ENCODE measurements at places on chromosomes 11 and 22. TPM values are rescaled to one million over a fixed set of nuclear protein-coding genes. Genes with fewer than 3 reads are reported as not detected.

OR8K1 gene
- not detected for total RNA-seq

EML3 gene
- total RNA-seq, result 115 TPM

TUB gene
- 0.16 TPM for total RNA-seq

HMOX1 gene
- total RNA-seq, result 0.22 TPM

DNA sequence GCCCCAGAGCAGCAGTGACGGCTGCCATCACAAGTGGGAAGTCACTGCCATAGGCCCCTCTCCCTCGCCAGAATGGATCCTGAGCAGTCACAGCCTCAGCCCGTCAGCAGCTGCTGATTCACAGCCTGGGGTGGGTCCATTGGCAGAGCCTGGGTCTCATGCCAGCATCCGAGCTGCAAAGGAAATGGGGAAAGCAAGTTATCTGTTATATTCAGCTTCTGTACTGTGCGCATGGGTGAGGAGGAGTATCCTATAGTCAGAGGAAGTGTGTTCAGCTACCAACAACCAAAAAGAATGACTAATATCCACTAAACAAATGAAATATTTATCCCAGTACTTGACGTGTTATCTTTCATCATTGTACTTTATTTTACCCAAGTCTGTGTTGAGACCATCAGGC, 119.7 kb downstream of the RCN1 start:
- no peaks in the 10 kb centered on the region for H3K4me1 ChIP-seq
- H3K36me3 ChIP-seq, result no peaks in the 10 kb centered on the region
- no peak for DNase-seq
- H3K27ac ChIP-seq, result no peak overlapping the region
- H3K27me3 ChIP-seq, result peaks cover 21% of the 10 kb centered on the region

GRCh38 chr11:41431784-41432183, 27.7 kb downstream of the LRRC4C start:
- H3K27me3 ChIP-seq, result no peaks in the 10 kb centered on the region
- DNase-seq, result no peak
- H3K4me1 ChIP-seq, result no peaks in the 10 kb centered on the region
- H3K27ac ChIP-seq, result no peak overlapping the region

DNA sequence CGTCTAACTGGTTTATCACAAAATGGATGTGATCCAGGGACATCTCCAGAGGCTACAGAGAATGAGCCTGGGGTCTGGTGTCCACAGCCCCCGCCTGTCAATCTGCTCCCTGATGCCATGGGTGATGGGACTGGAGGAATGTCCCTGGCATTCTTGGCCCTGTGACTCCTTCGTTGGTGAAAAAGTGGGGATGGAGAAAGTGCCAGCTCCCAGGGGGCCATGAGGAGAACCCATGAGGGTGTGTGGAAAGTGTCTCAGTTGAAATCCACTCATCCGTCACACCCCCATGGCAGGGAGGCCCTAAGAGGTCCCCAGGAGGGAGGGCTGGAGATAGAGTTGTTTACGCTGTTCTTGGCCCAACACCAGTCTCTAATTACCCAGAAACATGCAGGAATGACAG, 322.0 kb downstream of the CTTN start:
- no peaks in the 10 kb centered on the region for H3K36me3 ChIP-seq
- H3K4me3 ChIP-seq, result no peak overlapping the region
- no peak overlapping the region for H3K27ac ChIP-seq
- H3K27me3 ChIP-seq, result peaks cover 12% of the 10 kb centered on the region

GRCh38 chr11:129709801-129710398, 105.7 kb upstream of the TMEM45B start:
- H3K4me3 ChIP-seq, result no peak overlapping the region
- H3K27ac ChIP-seq, result no peak overlapping the region
- no peaks in the 10 kb centered on the region for H3K36me3 ChIP-seq
- no peaks in the 10 kb centered on the region for H3K4me1 ChIP-seq
- peaks cover 6% of the 10 kb centered on the region for H3K27me3 ChIP-seq

DNA sequence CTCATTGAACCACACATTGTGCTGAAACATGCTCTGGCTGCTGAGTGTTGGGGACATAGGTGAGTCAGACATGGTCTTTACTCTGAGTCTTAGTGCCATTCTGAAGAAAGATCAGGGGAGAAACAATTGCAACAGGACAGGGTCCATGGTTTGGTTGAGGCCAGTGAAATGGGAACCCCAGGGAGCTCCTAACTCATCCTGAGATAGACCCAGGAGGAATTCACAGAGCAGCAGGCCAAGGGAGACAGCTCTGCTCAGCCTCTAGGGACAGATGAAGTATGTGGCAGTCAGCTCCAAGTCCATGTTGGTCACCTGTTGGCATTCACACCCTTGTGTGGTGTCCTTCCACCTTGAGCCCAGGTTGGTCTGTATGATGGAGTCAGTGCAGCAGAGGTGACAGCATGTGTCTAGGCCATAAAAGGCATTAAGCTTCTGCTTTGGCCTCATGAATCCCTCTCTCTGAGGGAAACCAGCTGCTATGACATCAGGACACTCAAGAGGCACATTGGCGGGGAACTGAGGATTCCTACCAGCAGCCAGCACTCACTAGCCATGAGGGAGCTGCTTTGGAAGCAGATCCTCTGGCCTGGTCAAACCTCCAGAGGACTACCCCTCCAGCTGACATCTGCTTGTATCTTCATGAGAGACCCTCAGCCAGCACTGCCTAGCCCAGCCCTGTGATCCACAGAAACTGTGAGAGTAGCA, 50.3 kb upstream of the MYEOV start:
- H3K27me3 ChIP-seq, result no peaks in the 10 kb centered on the region
- DNase-seq, result no peak
- H3K4me3 ChIP-seq, result no peak overlapping the region
- H3K4me1 ChIP-seq, result peaks cover 27% of the 10 kb centered on the region
- no peak overlapping the region for H3K27ac ChIP-seq

GRCh38 chr11:117145393-117145761, 1.3 kb downstream of the PAFAH1B2 start:
- H3K27me3 ChIP-seq, result peaks cover 1% of the 10 kb centered on the region
- peaks cover 32% of the 10 kb centered on the region for H3K36me3 ChIP-seq
- H3K27ac ChIP-seq, result peak overlapping the region; percentile 92
- peak; percentile 20 for DNase-seq
- H3K4me1 ChIP-seq, result peaks cover 38% of the 10 kb centered on the region
- peak overlapping the region; percentile 99 for H3K4me3 ChIP-seq

- DNase-seq, result no peak
- no peak overlapping the region for H3K27ac ChIP-seq
- H3K27me3 ChIP-seq, result no peaks in the 10 kb centered on the region
- H3K36me3 ChIP-seq, result no peaks in the 10 kb centered on the region
- peaks cover 2% of the 10 kb centered on the region for H3K4me1 ChIP-seq
- H3K4me3 ChIP-seq, result no peak overlapping the region
Measured at GRCh38 chr11:9923280-9923679, 259.4 kb downstream of the SWAP70 start.

DNA sequence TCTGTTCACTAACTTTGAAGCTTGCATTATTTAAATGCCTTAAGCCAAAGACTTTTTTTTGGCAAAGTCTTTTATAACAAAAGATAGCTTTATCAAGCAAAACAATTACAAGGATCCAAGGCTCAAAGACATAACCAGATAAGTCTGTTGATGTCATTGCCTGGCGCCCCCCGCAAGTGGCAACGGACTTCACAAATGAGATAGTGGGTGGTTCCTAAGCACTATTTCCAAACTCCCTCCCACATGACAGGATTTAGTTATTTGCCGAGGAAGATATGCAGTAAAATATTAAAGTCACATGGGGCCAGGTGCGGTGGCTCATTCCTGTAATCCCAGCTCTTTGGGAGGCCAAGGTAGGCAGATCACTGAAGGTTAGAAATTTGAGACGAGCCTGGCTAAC, 194.2 kb upstream of the DDI1 start:
- no peaks in the 10 kb centered on the region for H3K4me1 ChIP-seq
- H3K4me3 ChIP-seq, result no peak overlapping the region
- H3K36me3 ChIP-seq, result no peaks in the 10 kb centered on the region
- DNase-seq, result no peak

Data from activated CD8-positive, alpha-beta T cell treated with anti-CD3 and anti-CD28 coated beads for 36 hours (primary cell).